Hepatocyte (in vitro differentiated cells): ENCODE measurements at places on chromosomes 6 and 20. TPM values are rescaled to one million over a fixed set of nuclear protein-coding genes. Genes with fewer than 3 reads are reported as not detected.

- DNase-seq, result no peak
- peaks cover 26% of the 10 kb centered on the region for H3K27me3 ChIP-seq
- peak overlapping the region; percentile 72 for H3K27ac ChIP-seq
- H3K4me3 ChIP-seq, result no peak overlapping the region
These were observed 3.6 kb downstream of the ADAM33 start for GRCh38 chr20:3678198-3678597.

DNA sequence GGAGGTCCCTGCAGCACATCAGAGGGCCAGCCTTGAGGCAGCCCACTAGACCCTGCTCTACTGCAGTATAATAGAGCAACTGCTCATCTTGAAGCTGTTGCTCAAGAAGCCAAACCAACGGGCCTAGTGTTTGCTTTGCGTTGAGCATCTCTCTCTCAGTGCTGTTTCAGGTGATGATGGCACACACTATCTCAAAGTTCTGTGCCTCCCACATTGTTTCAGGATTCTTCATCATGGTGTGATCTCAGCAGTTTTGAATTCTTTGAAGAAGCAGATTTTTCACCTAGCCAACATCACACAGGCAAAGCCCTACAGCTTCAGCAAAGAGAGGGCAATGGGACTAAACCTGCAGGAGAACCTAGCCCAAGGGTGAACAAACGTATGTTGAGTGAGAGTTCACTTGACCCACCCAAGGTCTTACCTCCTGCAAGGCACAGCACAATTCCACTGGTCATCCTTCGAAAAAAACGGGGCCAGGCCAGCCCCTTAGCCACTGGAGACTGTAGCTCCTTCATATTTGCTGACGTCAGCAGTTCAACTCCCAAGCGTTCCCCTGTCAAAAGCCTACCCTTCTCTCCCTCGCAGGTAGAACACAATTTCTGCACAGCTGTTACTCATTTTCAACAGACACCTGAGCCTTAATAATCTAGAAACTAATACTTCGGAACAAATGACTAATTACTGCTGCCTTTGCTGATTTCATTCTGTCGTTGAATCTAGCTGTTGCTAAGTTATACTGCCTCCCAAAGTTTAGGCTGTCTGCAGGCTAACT is 15.8 kb downstream of the MYB start:
- H3K27ac ChIP-seq, result no peak overlapping the region
- no peak for DNase-seq
- H3K4me1 ChIP-seq, result no peaks in the 10 kb centered on the region
- H3K4me3 ChIP-seq, result no peak overlapping the region

- H3K4me3 ChIP-seq, result no peak overlapping the region
- H3K4me1 ChIP-seq, result no peaks in the 10 kb centered on the region
- no peaks in the 10 kb centered on the region for H3K36me3 ChIP-seq
These were observed 85.7 kb downstream of the HIVEP1 start for GRCh38 chr6:12097791-12098190.

GRCh38 chr6:107545763-107546162 is 55.8 kb downstream of the SOBP start:
- H3K4me3 ChIP-seq, result no peak overlapping the region
- H3K27ac ChIP-seq, result peak overlapping the region; percentile 47
- no peak for DNase-seq
- peaks cover 3% of the 10 kb centered on the region for H3K4me1 ChIP-seq

DNA sequence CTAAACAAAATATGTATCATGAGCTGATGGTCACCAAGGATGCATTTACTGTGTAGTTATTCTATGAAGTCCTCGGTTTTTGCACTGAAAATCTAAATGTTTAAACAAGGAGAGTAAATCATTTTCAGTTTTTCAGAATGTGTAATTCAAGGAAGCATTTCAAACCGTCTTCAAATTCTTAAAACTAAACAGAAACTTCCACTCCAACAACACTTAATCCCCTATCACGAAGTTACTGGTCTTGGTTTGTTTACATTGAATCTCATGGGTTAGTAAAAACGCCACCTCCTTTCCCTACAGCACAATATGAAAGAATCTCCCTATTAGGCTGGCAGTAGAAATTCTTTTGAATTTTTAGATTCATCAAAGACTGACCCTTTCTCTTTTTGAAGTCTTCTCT is 192.9 kb downstream of the AIG1 start:
- peak overlapping the region; percentile 30 for H3K27ac ChIP-seq
- no peaks in the 10 kb centered on the region for H3K27me3 ChIP-seq
- no peaks in the 10 kb centered on the region for H3K36me3 ChIP-seq
- H3K4me1 ChIP-seq, result no peaks in the 10 kb centered on the region
- no peak overlapping the region for H3K4me3 ChIP-seq
- DNase-seq, result no peak

- H3K4me3 ChIP-seq, result no peak overlapping the region
- DNase-seq, result no peak
- H3K27ac ChIP-seq, result no peak overlapping the region
- no peaks in the 10 kb centered on the region for H3K36me3 ChIP-seq
These were observed 360.3 kb downstream of the BTBD9 start for GRCh38 chr6:38279423-38279822.

- peaks cover 15% of the 10 kb centered on the region for H3K4me1 ChIP-seq
- H3K27ac ChIP-seq, result peak overlapping the region; percentile 90
- no peaks in the 10 kb centered on the region for H3K27me3 ChIP-seq
- no peak overlapping the region for H3K4me3 ChIP-seq
- DNase-seq, result peak; percentile 86
These were observed 1.6 kb upstream of the UCKL1 start for GRCh38 chr20:63957690-63958441.

- DNase-seq, result no peak
- peaks cover 3% of the 10 kb centered on the region for H3K27me3 ChIP-seq
- no peaks in the 10 kb centered on the region for H3K4me1 ChIP-seq
- no peak overlapping the region for H3K27ac ChIP-seq
These were observed 164.3 kb downstream of the RPS12 start for GRCh38 chr6:132978685-132979084.

GRCh38 chr20:40646361-40646760 is 42.7 kb downstream of the MAFB start:
- H3K4me1 ChIP-seq, result peaks cover 17% of the 10 kb centered on the region
- H3K36me3 ChIP-seq, result no peaks in the 10 kb centered on the region
- no peaks in the 10 kb centered on the region for H3K27me3 ChIP-seq

- no peak overlapping the region for H3K27ac ChIP-seq
- no peaks in the 10 kb centered on the region for H3K36me3 ChIP-seq
- H3K4me3 ChIP-seq, result no peak overlapping the region
- peaks cover 5% of the 10 kb centered on the region for H3K27me3 ChIP-seq
- no peaks in the 10 kb centered on the region for H3K4me1 ChIP-seq
These were observed 486.1 kb upstream of the CDH4 start for GRCh38 chr20:60765821-60766403.

GRCh38 chr6:20447581-20448132 is 46.0 kb downstream of the E2F3 start:
- no peak overlapping the region for H3K27ac ChIP-seq
- H3K4me3 ChIP-seq, result no peak overlapping the region
- DNase-seq, result no peak
- H3K36me3 ChIP-seq, result no peaks in the 10 kb centered on the region
- no peaks in the 10 kb centered on the region for H3K27me3 ChIP-seq
- H3K4me1 ChIP-seq, result peaks cover 15% of the 10 kb centered on the region

GRCh38 chr6:169807229-169807628 is 55.8 kb downstream of the ERMARD start:
- H3K27me3 ChIP-seq, result no peaks in the 10 kb centered on the region
- H3K4me3 ChIP-seq, result no peak overlapping the region
- no peaks in the 10 kb centered on the region for H3K36me3 ChIP-seq
- H3K27ac ChIP-seq, result no peak overlapping the region
- DNase-seq, result no peak

- H3K4me1 ChIP-seq, result no peaks in the 10 kb centered on the region
- H3K27ac ChIP-seq, result no peak overlapping the region
These were observed 215.1 kb downstream of the ERMARD start for GRCh38 chr6:169966312-169967181.

DNA sequence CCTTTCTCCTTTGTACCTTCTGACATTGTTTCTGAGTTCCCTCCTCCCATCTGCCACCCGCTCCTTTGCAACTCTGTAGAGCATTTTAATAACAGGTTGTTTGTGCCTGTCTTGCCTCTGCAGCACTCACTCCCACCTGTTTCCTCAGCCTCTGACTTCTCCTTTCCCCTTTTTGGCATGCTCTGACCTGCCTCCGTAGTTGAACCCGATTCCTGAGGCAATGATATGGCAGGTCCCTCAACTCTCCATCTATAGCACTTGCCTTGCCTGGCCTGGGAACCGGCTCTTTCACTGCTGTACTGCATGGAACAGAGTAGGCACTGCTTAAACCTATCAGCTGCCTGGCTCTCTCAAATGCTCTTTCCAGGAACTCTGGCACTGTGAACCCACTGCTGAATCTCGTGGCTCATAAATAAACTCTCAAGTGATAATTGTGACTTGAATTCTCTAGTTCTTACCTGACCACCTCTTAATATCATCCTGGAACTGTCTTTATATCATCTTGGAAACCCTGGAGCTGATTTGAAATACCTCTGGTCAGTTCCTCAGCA is 50.3 kb downstream of the UTRN start:
- H3K27me3 ChIP-seq, result no peaks in the 10 kb centered on the region
- H3K4me3 ChIP-seq, result no peak overlapping the region
- no peak overlapping the region for H3K27ac ChIP-seq
- H3K4me1 ChIP-seq, result peaks cover 2% of the 10 kb centered on the region
- no peaks in the 10 kb centered on the region for H3K36me3 ChIP-seq

GRCh38 chr20:16096756-16097326 is 476.4 kb downstream of the KIF16B start:
- no peaks in the 10 kb centered on the region for H3K36me3 ChIP-seq
- H3K4me3 ChIP-seq, result no peak overlapping the region
- no peaks in the 10 kb centered on the region for H3K27me3 ChIP-seq
- H3K4me1 ChIP-seq, result peaks cover 14% of the 10 kb centered on the region
- no peak for DNase-seq
- no peak overlapping the region for H3K27ac ChIP-seq

DNA sequence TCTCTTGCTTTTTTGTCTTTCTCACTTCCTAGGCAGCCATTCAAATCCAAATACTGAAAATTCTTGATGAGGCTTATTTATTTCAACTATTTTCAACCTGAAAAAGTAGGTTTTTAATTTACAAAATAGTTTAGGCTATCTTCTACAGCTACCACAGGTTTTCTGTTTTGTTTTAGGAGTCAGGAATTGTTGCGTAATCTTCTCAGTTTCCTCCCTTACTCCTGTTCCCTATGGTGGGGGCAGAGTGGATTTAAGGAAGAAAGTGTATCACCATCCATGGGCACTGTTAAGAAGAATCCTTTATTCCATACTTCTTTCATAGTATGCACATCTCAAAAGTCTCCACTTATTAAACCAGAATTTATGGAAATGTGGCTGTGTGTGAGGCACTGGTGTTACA is 182.4 kb downstream of the KHDC1L start:
- H3K27ac ChIP-seq, result no peak overlapping the region
- DNase-seq, result no peak
- no peaks in the 10 kb centered on the region for H3K36me3 ChIP-seq
- no peak overlapping the region for H3K4me3 ChIP-seq
- H3K27me3 ChIP-seq, result no peaks in the 10 kb centered on the region

GRCh38 chr6:82957868-82958245 is 107.8 kb downstream of the UBE3D start:
- H3K27me3 ChIP-seq, result no peaks in the 10 kb centered on the region
- peak overlapping the region; percentile 67 for H3K27ac ChIP-seq
- no peak overlapping the region for H3K4me3 ChIP-seq

- no peaks in the 10 kb centered on the region for H3K36me3 ChIP-seq
- no peak for DNase-seq
- no peaks in the 10 kb centered on the region for H3K27me3 ChIP-seq
- H3K4me1 ChIP-seq, result no peaks in the 10 kb centered on the region
- no peak overlapping the region for H3K4me3 ChIP-seq
- H3K27ac ChIP-seq, result no peak overlapping the region
These were observed 59.0 kb downstream of the PSMG4 start for GRCh38 chr6:3317741-3318211.

DNA sequence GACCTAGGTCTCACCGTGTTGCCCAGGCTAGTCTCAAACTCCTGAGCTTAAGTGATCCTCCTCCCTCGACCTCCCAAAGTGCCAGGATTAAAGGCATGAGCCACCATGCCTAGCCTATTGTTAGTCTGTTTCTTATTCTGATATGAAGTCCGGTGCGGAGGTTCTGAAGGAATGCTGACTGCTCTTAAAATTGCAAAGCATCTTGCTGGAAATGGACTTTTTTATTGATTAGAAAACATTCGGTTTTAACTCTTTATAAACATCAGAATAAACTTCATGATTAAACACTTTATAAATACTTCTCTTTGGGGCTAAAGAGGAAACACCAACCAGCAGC is 3.2 kb downstream of the TNFAIP3 start:
- H3K4me1 ChIP-seq, result peaks cover 17% of the 10 kb centered on the region
- H3K27me3 ChIP-seq, result no peaks in the 10 kb centered on the region
- peak overlapping the region; percentile 9 for H3K4me3 ChIP-seq
- H3K27ac ChIP-seq, result peak overlapping the region; percentile 45
- no peak for DNase-seq

DNA sequence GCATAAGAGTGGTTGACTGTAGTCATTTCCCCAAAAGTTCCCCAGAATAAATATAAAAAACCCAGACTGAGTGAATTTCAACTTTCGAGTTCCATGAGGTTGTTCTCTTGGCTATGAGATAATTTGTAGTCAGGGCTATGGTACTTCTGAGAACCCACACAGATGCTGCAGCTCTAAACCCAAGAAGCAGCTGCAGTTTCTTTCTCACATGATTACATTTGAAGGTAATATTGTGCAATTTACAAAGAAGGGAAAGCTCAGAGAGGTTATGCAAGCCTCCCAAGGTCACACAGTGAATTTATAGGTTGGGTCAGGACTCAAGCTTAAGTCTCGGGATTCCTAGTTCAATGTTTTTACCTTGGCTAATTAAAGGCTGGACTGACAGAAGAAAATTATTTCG is 29.7 kb upstream of the CD93 start:
- no peaks in the 10 kb centered on the region for H3K4me1 ChIP-seq
- peak overlapping the region; percentile 30 for H3K27ac ChIP-seq
- no peak overlapping the region for H3K4me3 ChIP-seq

DNA sequence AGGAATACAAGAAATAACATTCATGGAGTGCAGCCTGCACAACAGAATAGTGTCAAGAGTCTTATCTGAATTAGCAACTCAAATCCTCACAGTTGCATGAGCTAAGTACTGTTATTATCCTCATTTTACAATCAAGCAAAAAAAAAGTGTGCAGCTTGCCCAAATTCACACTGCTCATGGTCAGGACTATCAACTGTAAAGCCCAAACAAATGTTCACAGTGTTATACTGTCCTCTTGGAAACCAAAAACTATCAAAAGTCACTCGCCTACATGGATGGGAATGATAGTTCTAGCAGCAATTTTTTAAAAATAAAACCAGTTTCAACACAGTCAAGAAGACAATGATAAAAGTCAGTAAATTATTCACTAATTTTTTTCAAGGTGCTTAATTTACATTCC is 114.6 kb upstream of the HSF2 start:
- H3K4me1 ChIP-seq, result no peaks in the 10 kb centered on the region
- no peaks in the 10 kb centered on the region for H3K27me3 ChIP-seq

NKX2-2 gene
- total RNA-seq, result 0.33 TPM in 1 of 2 replicates, not detected in the other

TRIM38 gene
- 7.9 and 8.6 TPM in 2 replicates for total RNA-seq

GINS1 gene
- total RNA-seq, result 4.9 and 6.5 TPM in 2 replicates

ASXL1 gene
- total RNA-seq, result 59.6 and 82.0 TPM in 2 replicates

TMEM242 gene
- total RNA-seq, result 8.7 and 9.0 TPM in 2 replicates

CST4 gene
- total RNA-seq, result 0.23 and 0.52 TPM in 2 replicates

FERMT1 gene
- 11.3 and 13.9 TPM in 2 replicates for total RNA-seq

TRDN gene
- 0.10 and 0.24 TPM in 2 replicates for total RNA-seq

ENPP4 gene
- total RNA-seq, result 11.2 and 12.2 TPM in 2 replicates

HTR1E gene
- total RNA-seq, result 5.3 and 6.2 TPM in 2 replicates

NFATC2 gene
- total RNA-seq, result 4.4 and 4.9 TPM in 2 replicates
